ENCODE measurements at places on chromosomes 11 and 22.

GRCh38 chr22:38760477-38761201, 4.8 kb upstream of the SUN2 start:
- DNase-seq = no peak

GRCh38 chr11:70027451-70027850, 50.7 kb upstream of the ANO1 start:
- no peak for DNase-seq

GRCh38 chr11:36006556-36006955, 62.7 kb downstream of the LDLRAD3 start:
- no peak for DNase-seq

DNA sequence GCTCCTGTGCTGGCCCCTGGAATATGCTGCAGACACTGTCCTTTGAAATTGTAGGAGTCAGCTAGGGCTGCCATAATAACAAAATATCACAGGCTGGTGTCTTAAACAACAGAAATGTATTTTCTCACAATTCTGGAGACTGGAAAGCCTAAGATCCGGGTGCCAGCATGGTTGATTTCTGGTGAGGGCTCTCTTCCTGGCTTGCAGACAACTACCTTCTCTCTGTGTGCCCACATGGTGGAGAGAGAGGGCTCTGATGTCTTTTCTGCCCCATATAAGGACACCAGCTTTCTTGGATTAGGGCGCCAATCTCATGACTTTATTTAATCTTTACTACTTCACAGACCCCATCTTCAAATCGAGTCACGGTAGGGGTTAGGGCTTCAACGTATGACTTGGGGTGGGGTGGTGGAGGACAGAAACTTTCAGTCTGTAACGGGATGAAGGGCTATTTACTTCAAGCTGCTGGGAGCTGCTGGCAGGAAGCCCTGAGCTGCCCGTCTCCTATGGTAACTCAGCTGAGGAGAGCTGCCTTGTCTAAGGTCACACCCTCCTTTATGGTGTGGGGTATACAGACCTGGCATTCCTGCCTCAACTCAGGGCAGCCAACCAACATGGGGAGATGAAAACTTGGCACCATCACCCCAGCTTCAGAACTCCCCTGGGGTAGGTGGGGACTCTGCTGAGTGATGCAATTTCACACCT, 142.9 kb upstream of the ZBED5 start:
- DNase-seq = no peak

DNA sequence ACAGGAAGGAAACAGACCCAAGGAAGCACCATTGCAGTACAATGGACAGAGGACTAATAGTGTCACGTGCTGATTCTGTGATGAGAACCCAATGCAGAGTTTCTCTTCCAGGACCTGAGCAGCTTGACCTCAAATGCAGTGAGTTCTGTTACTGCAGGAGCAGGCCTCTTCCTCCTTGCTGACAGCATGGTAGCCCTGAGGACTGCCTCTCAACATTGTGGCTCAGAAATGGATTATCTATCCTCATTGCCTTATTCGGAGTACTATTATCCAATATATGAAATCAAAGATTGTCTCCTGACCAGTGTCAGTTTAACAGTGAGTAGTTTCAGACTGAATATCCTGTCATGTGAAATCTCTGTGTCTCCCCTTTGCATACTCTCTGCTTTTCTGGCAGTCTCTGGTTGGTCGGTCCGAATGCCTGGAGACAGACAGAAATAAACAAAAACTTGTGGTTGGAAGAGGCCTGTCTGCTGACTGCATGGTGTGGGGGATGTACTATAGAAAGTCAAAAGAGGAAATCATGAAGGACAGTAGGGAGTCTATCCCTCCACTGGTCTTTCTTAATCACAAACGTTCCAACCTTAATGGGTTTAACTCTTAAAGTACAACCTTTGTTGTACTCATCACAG, 6.9 kb upstream of the MS4A14 start:
- no peak for DNase-seq

DNA sequence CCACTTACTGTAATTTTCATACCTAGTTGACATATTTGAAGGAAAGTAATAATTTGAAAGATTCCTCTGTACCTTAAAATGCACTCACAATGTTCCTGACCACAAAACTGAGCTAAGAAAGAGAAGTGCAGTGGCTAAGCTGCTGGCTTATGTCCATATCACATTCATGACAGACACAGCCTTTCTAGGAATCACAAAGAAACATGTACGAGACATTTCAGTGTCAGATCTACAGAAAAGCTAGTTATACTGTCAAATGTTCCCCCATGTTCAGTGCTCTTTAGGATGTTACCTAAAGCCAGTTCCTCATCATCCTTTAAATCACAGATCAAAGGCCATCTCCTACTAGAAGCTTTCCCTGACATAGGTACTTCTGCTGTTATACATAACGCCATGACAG, 142.2 kb upstream of the C11orf58 start:
- DNase-seq = no peak

GRCh38 chr11:96704847-96705246, 315.0 kb downstream of the JRKL start:
- DNase-seq = no peak

DNA sequence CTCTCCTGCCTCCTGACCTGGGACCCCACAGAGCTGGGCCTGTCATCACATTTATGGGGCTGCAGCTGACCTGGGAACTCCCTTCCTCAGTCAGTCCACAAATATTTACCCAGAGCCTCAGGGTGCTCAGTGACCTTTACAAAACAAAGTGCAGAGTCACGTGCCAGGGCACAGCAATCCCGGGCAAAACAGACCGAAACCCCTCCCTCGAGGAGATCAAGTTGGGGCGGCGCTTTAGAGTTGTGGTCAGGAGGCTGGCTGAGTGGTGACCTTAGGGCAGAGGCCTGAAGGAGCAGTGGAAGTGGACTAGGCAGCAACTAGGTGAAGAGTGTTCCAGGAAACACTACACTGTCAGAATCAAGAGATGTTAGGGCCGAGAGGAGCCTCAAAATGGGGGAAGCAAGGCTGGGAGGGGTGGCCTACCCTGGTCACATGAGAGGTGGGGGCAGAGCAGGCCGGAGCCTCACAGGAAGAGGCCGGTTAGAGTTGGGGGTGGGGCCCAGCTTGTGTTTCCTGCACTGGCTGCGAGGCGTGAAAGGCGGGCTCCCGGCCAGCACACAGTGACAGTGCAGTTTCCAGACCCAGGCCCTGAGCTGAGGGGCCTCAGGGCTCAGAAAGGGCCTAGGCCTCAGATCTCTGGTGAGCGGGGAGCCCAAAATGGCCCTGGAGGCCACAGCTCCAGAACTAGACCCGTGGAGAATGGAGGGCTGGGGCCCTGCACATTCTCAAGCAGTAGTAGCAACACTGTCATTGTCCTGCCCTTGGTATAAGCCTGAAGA, 3.7 kb upstream of the NEAT1 start:
- DNase-seq = peak; percentile 46

DNA sequence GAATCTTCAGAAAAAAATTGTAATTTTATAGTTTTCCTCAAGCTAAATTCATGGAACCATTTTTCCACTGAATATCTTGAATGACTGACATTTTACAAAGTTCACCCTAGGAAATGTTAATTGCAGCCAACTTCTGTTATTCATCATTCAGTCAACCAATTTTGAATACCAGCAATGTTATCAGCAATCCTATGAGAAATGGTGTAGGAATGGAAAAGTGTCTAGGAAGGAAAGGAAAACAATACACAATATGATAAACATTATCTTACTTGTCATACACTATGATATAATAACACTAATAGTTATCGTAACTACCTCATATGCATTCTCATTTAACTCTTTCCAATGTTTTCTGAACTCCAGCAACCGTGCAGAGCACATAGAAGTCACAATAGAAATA, 790.5 kb upstream of the LRRC4C start:
- DNase-seq = no peak

All from T-helper 17 cell (primary cell).